ENCODE measurements at places on chromosomes 12 and 14.

- DNase-seq, result no peak
Measured at GRCh38 chr14:22190411-22191191, 398.4 kb downstream of the DAD1 start.

- no peak for DNase-seq
Measured at GRCh38 chr12:62799766-62800406, 135.1 kb downstream of the PPM1H start.

GRCh38 chr12:131681257-131681620, 29.7 kb upstream of the SFSWAP start:
- DNase-seq, result no peak

- no peak for DNase-seq
Measured at GRCh38 chr12:57627501-57628279, 5.3 kb downstream of the B4GALNT1 start.

DNA sequence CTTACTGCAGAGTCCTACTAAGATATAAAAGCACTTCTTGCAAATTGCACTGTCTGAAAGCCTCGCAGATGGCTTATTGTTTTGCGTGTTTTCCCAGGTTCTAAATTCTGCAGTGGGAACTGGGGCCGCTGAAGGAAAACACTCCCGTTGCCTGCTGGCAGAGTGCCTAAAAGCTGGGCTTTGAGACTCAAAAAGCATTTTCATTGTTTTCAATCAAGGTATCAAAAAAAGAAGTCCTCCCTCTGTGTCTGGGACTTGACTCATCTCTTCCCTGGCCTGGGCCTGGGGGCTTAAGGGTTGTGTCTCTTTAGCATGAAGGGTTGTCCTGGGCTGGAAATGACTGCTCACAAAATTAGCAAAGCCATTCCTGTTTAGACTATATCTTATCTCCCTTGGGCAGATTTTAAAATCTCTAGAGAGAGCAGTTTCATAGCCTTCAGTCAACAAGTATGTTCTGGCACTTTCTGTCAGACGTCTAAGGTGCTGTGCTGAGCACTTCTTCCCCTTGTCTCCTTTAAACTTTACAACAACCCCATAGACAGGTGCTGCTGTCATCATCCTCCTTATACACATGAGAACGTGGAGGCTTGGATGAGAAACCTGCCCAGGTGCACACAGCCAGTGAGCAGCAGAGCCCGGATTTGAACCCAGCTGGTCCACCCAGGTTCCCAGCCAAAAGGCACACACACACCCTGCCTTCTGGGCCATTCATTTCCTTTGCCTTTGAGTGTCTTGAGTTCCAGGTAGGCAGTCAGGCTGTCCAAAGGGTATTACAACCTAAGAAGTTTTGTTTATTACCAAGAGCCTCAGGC, 31.1 kb downstream of the ELK3 start:
- DNase-seq, result no peak

DNA sequence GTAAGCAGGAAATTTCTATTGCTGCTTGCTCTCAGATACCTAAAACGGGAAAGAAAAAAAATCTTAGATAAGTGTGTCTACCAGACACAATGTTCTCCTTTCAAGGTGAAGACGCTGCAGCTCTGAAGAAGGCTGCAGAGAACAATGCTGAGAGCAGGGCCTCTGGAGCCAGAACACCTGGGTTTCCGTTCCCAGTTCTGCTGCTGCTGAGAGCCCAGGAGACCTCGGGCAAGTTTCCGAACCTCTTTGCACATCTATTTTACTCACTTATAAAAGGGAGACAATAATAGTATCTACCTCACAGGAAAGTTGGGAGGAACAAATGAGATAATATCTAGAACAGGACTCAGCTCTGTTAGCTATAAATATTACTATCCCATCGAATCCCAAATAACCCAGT, 122.9 kb downstream of the TMTC1 start:
- DNase-seq, result no peak

DNA sequence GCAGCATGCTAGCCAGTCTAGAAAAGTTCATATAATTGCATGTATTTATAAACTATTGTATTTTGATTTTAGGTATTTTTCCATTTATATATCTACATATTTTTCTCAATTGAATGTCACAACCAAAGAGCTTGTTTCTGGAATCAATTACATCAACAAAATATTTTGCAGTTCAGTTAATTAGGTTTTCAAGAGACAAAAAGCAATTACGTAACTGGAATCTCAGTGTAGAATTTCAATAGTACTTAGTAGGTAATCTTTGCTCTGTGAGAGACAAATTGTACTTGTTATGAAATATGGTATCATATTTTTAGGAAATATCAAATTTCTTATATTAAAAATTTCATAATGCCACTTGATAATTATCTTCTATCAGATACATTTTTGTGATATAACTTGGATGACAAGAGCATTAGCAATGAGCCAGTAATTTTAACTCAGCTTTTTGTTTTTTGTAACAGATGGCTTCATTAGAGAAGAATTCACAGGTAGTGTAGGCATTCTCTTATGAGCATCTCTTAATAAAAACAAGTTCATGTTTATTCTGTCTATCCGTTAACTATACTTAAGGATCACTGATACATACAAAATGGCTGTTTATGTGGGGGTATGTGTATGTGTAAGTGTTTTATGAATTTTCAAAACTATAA, 774.7 kb downstream of the C12orf50 start:
- DNase-seq, result no peak

- DNase-seq, result no peak
Measured at GRCh38 chr14:94761997-94762377, 7.9 kb downstream of the GSC start.

- no peak for DNase-seq
Measured at GRCh38 chr12:53777936-53778644, 26.3 kb upstream of the CISTR start.

DNA sequence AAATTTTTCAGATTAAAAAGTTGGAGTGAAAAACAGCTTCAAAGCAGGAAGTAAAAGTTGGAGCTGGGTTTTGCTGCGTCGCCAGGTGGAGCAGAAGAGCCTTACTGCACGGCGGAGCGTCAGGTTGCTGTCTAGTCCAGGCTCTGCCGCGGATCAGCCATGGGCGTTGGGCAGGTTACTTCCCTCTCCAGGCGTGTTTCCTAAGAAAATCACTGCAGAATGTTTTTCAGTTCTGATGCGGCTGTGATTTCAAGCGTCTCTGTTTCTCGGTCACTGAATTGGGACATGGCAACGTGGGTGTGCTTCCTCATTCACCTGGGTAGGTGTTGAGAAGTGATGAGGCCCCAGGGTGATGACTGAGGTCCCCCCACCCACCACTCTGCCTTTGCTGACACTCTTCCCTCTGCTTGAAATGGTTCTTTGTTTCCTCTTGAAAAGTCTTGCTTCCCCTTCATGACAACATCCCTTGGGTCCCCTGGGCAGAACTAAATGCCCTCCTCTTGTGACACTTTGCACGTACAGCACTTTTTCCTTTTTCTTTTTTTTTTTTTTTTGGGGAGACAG, 7.6 kb downstream of the EVL start:
- DNase-seq, result peak; percentile 69

DNA sequence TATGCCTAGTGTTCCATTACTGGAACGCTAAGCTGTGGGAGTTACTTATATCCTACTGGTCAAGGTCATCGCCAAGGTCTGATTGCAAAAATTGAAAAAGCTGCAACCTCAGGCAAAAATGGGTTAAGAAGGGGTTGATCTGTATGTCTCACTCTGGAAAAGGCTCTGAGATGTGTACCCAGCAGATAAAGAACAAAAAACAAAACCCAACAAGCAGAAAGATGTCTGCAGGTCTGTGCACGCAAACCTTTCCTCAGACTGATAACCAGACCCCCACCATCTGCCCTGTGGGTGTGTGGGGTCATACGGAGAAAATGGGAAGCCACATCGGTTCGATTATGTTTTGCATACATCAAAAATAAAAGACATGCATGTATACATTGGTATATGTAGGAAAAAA, 56.4 kb downstream of the TESC start:
- no peak for DNase-seq

GRCh38 chr14:29930283-29930682, 2.6 kb upstream of the PRKD1 start:
- no peak for DNase-seq

- DNase-seq, result no peak
Measured at GRCh38 chr12:76688631-76689030, 75.3 kb upstream of the ZDHHC17 start.

- peak; percentile 63 for DNase-seq
Measured at GRCh38 chr12:67592228-67593011, 56.1 kb upstream of the DYRK2 start.

DNA sequence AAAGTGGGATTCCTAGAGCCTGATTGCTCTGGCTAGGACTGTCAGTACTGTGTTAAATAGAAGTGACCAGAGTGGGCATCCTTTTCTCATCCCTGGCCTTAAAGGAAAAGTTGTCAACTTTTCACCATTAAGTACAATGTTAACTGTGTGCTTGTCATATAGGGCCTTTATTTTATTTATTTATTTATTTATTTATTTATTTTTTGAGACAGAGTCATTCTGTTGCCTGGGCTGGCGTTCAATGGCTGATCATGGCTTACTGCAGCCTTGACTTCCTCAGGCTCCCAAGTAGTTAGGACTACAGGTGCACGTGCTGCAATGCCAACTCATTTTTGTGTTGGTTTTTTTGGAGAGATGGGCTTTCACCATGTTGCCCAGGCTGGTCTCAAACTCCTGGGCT, 11.6 kb downstream of the SH2B3 start:
- DNase-seq, result no peak
